NCI-H1092 treated with DMSO at 0.1 percent for 48 hours (cell line): ENCODE measurements at places on chromosomes 3 and 15.
A peak's percentile ranks its signal among the peaks of the same experiment; 100 is the strongest.

DNA sequence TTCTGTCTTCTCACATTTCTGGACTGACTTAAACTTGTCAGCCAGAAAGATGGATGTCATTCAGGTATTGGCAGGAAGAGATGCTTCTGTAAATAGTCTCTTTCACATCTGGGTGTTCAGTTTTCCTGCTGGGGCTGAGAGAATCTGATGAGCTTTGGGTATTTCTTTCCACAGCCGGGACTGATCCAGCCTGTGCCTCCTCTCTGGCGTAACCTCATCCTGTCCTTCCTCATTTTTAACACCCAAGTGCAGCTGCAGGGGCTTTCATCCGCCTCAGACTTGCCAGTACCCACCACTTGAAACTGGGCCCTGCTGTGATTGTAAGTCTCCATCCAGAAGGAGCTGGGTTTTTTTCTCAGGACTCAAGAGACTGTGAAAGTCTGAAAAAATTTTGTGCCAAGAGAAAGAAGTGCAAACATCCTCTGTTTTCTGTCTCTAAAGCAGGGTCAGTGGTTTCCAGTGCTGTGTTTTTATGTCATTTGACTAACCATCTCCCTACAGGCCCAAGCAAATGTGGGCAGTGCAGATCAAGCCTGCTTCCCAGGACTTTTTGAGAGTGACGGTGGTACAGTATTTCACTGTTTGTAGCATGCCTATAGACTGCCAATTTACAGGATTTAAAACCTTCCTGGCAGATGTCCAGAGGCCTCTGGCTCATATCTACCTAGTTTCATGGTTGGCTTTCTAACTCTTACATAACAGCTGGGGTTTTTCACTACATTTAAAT is 342.7 kb downstream of the PTPRG start:
- DNase-seq = peak; percentile 41

DNA sequence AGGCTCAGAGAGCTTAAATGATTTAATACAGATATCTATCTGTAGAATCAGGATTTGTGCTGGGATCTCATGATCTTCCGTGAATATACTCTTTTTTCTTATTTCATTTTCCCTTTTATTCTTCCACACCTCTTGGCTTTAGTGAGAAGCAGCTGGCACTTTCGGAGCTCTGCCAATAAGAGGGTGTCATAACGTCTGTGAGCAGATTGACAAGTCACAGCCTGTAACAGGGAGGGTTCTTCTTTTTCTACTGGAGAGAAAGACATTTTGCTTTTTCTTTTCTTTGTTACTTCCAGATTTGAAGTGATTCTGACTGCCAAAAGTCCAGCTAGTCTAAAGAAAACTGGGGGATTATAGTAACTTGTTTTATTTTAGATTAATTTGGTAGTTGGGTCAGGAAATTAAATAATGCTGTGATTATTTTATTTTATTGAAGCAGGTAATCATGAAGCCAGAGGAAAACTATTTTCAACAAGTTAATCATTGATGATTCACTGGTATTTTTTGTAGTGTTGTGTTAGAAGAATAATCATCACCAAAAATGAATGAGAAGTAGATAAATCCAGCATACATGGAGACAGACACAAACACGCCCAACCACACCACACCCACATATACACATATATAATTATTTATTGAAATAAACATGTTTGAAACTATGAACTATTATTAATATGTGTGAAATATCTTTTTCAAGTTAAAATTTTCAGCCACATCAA is 69.8 kb downstream of the TNFAIP8L3 start:
- no peak for DNase-seq

DNA sequence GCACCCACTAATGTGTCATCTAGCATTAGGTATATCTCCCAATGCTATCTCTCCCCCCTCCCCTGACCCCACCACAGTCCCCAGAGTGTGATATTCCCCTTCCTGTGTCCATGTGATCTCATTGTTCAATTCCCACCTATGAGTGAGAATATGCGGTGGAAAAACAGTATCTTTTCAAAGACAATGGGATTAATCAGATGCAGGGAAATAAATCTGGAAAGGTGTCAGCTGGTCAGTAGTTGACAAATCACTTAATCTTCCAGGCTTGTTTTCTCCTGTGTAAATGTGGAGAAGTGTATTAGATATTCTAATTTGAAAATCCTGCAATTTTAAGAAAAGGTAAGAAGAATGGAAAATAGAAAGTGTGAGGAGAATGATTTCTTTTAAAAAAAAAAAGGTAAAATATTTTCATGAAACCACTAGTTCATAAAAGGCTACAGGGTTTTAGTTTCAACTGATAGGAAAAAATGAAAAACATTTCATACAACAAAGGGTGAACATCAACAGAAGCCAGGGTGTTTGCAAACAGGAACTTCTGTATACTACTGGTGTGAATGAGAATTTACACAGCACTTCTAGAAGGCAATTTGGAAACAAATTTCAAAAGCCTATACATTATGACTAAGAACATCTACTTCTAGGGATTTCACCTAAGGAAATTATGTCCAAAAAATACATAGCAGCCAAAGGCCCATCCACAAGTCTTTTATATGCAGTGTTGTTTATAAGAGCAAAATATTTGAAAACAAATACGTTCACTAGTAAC is 113.5 kb downstream of the CBLB start:
- no peak for DNase-seq

DNA sequence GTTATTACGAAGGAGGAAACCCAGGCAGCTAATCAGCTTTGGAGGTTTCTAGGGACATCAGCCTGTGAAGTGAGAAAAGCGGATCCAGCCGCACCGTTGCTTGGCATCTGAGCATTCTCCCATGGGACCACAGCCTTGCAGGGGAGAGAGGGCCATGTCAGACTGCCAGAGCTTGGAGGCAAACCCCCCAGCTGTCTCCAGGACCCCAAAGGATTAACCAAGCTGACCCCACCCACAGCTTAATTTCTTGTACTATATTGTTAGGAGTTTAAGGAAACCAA is 5.1 kb downstream of the IGDCC3 start:
- DNase-seq = peak; percentile 8

GRCh38 chr3:102916532-102916931 is 481.7 kb downstream of the ZPLD1 start:
- no peak for DNase-seq

- no peak for DNase-seq
Measured at GRCh38 chr3:89419647-89420241, 312.3 kb downstream of the EPHA3 start.

DNA sequence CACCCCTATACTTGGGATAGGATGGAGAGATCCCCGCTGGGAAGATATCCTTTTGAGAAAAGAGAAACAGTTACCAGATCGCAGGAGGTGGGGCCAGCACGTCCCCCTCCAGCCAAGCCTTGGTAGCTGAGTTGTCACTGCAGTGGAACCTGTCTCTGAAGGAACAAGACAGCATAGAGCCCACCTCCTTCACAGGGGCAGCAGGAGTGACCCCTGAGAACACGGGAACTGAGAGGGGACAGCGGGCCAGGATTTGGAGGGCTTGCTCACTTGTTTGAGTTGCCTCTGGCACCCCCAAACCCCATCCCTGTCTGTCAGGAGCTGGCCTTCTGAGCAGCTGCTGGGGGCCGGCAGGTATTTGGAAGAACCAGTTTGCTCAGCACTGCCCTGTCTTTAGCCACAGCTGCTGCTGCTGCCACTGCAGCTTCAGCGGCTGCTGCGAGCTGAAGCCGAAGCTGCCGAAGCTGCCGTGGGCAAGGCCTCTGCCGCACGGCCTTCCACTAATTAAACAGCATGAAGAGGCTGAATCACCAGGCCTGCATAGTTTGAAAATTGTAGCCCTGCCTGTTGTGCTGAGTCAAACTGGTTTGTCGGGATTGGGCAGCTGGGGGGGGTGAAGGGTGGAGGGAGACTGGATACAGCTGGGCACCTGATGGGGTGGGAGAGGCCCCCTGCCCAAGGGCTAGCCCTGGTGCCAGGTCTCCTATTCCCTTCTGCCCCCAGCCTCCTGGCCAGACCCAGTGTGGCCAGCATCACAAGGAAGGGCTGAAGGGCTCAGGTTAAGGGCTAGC is 4.0 kb downstream of the EPHB3 start:
- DNase-seq = no peak

GRCh38 chr15:73897441-73898261 is 24.3 kb downstream of the TBC1D21 start:
- no peak for DNase-seq

DNA sequence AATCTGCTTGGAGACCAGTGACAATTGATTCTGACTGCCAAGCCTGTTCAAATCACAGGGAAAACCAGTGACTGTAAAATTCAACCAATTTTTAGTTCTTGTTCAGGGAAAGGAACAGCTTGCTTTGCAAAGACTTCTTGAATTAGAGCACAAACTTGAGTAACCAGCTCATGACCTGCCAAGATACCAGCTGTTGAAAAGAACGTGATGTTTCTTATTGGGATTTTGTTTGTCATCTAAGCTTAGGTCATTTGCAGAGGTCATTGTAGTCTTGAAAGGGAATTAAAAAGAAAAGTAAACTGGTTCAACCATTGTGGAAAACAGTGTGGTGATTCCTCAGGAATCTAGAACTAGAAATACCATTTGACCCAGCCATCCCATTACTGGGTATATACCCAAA is 428.2 kb downstream of the GRM7 start:
- DNase-seq = no peak

DNA sequence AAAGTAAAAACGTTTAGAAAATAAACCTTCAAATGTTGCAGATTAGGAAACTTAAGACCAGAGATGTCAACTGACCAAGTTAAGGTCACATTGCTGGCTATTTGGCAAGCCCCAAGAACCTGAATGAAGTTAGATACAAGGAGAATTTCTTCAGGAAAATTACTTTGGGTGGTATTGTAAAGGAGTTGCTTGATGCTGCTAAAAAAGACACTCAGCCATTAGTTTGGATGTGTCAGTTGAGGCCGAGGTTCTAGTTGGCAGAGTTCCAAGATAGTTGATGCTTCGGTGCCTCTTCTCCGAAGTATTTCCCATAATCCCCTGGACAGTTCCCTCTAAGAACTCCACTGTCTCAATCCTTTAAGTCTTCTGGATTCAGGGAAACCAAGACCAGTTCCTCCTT is 24.3 kb downstream of the SIAH2 start:
- DNase-seq = no peak

- DNase-seq = no peak
Measured at GRCh38 chr3:189305412-189305811, 133.6 kb downstream of the TPRG1 start.

DNA sequence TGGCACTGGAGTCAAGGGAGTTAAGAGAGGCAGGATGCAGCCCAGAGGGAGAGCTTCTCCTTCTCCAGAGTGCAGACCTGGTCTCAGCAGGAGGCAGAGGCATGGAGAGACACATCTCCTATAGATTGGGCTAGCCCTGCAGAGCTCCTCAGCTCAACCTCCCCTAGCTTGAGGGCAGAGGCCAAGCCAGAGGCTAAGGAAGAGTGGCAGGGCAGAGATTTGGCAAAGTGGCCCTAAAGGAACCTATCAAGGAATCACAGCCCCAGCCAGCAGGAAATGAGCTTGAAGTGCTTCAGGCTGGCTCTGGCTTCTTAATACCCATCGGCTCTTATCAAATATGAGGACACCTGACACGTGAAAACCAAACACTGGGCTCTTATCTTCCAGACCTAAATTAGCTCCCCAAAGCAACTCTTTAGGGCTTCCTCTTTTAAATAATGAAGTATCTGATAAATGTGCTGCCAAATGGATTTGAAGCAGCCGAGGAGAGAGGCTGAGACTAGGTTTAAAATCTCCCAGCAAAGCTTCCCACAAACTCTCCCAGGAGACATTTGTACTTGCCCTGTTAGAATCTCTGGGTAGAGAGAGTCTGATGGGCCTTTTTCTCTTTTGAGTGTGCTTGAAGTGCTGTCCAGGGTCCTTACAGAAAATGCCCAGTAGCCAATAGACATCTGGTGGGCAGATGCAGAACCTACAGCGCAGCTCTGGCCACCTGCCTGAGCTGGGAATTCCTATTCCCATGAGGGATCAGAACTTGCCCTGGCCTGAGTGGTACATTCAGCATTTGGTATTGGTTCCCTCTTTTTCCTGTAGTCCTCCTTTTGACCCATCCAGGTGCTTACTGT is 271.4 kb downstream of the CLSTN2 start:
- DNase-seq = peak; percentile 90

- no peak for DNase-seq
Measured at GRCh38 chr3:100789579-100789978, 80.3 kb downstream of the TFG start.

DNA sequence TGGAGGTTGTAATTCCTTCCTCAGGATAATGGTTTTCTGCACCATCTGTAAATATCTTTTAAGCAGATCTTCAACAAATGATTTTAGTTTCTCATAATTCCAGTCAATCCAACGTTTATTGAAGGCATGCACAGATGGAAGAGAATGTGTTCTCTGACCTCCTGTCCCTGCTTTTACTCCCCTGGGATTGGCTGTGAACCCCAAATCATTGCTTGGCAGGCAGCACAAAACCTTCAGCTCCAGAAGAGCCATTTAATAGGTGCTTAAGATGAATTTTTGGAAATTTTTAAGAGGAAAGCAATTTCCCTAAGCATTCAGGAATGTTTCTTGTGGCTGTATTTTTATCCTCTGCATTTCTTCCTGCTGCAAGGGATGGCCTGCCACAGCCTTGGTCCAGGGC is 25.5 kb upstream of the THSD4 start:
- DNase-seq = no peak

- DNase-seq = no peak
Measured at GRCh38 chr3:30673425-30674341, 67.3 kb downstream of the TGFBR2 start.

- DNase-seq = peak; percentile 30
Measured at GRCh38 chr3:126197854-126198584, 17.6 kb upstream of the ALDH1L1 start.

DNA sequence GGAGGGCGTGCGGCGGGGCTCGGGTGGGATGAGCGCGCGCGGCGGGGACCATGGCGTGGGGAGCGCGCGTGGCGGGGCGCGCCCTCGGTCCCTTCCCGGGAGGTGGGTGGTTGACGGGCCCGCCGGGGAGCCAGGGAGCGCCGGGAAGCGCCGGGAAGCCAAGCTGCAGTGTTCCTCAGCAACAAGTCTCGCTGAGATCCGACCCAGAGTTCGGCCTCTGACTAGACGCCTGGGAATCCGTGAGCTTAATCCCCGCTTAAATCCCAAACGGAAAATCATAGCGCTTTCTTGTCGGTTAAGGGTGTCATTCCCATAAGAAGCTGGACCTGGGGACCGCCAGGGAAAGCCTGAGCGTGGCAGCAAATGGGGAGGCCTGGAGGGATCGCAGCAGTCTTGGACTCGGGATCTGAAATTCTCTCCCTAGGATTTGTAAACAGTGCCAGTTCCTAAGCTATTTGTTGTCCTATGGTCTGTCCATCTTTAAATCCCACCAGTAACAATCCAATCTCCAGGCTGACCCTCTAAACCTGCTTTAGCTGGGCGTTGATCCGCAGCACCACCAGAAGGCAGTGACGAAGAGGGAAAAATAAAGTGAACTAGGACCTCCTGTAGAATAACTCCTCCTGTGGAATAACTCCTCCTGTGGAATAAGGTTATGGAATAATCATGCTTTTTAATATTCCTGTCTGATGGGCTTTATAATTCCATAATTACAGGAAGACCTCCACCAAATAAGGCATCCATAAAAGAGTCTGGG is 570 bp upstream of the NEDD4 start:
- DNase-seq = peak; percentile 51

- no peak for DNase-seq
Measured at GRCh38 chr3:133540896-133541674, 32.4 kb upstream of the CDV3 start.

GRCh38 chr3:194573680-194574437 is 59.4 kb downstream of the TMEM44 start:
- DNase-seq = peak; percentile 41
